ENCODE measurements at places on chromosomes 11 and 22.

- DNase-seq, result peak; percentile 35
Measured at GRCh38 chr11:65434667-65435410, 12.2 kb downstream of the NEAT1 start.

GRCh38 chr11:92826136-92826535 is 143.3 kb upstream of the MTNR1B start:
- DNase-seq, result no peak

GRCh38 chr11:4508886-4509285 is 26.4 kb downstream of the OR52K1 start:
- no peak for DNase-seq

- DNase-seq, result no peak
Measured at GRCh38 chr11:61659413-61660196, 20.6 kb upstream of the DAGLA start.

DNA sequence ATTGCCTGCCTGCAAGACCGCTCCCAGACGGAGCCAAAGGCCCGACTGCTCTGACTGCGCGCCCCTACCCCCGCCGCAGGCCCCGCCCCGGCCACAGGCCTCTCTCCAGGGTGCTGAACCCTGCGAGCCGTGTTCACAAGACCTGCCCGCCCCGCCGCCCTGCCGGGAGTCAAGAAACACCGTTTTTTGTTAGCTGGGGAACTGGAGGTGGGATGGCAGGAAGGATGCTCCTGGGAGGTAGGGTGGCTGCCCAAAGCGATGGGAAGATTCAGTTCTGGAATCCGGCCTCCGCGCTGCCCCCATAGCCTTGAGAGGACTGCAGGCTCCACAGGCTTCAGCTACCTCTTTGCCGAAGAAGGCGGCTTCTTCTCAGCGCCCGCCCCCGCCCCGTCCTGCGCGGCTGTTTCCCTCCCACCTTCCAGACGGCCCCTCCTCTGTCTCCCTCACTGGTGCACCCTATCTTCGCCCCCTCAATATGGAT is 2.7 kb upstream of the PDE2A start:
- peak; percentile 84 for DNase-seq

- DNase-seq, result no peak
Measured at GRCh38 chr22:23065069-23065451, 5.3 kb upstream of the GNAZ start.

- no peak for DNase-seq
Measured at GRCh38 chr11:74689666-74690065, 41.6 kb downstream of the CHRDL2 start.

DNA sequence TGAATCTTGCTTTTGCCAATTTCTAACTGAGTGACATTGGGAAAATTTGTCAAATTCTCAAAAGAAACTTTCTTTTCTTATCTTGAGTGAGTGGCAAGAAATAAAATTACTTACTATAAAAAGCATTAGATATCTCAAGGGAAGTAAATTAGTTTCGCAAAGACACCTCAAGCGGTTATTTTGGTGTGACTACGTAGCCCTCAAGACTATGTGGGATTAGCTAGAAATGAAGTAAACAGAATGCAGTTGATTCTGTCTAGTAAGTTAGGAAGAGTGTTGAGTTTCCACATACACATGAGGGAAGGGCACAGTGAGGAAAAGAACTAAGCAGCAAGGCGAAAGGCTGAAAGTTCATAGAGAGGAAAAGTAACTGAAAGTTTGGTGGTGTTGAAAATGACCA is 28.3 kb upstream of the MS4A6A start:
- no peak for DNase-seq

DNA sequence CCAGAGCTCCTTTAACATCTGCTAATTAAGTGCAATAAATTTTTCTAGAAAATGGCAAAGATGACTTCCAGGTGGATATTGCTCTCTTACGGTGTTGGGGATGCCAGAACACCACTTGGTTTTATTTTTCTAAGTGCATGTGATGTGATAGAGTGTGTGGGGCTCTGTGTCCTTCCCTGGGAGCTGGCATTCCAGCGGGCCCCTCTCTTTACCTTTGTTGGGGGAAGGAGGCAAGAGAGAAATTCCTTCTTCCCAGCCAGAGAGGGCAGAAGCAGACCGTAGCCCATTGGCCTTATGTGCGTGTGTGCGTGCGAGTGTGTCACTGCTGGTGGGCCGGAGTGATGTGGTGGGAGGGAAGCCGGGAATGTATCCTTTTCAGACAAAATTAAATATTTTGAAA is 17.2 kb downstream of the TEF start:
- no peak for DNase-seq

DNA sequence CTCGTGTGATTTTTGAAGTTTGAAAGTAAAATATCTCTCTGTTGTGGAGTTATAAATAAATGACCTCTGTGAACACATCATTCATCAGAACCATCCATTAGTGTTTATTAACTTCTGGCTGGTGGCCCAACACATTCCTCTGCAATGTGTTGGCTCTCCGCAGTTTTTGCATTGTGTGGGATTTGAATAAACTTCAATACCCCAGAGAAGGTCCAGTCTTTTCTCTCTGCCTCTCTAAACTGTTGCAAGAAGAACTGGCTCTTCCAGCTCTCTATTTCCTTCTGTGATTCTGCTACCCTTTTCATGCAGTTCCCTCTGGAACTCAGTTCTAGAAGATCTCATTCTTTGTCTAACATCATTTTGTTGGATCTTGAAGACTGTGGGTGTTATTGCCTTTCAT is 125.0 kb upstream of the ARHGAP42 start:
- DNase-seq, result no peak
